ENCODE measurements at places on chromosomes 12 and 14.

DNA sequence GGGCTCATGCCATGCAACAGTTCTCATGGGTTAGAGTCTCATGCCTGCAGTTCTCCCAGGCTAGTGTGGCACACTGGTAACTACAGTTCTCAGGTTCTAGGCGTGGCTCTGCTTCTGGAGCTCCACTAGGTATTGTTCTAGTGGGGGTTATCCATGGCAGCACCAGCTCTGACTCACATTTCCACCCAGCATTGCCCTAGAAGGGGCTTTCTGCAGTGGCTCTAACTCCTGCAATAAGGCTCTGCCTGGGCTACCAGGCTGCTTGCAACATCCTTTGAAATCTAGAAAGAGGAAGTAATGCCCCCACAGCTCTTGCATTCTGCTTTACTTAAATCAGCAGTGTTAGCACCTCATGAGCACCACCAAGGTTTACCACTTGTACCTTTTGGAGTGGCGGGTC is 220.3 kb upstream of the ARID2 start:
- no peak for DNase-seq

DNA sequence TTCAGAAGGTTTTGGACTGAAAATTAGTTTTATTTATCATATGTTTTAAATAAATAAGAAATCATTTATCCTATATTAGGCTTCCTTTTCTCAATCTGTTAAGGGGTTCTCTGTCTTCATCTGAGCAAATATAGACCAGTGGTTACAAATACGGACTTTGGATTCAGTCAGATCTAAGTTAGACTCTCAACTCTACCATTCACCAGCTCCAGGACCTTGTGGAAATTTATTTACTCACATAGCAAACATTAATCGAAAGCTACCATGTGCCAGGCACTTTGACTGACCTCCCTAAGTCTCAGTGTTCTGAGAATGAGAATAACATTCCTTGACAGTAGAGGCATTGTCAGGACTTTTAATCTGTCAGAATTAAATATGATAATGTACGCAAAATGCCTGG is 22.3 kb downstream of the KCNK10 start:
- no peak for DNase-seq

DNA sequence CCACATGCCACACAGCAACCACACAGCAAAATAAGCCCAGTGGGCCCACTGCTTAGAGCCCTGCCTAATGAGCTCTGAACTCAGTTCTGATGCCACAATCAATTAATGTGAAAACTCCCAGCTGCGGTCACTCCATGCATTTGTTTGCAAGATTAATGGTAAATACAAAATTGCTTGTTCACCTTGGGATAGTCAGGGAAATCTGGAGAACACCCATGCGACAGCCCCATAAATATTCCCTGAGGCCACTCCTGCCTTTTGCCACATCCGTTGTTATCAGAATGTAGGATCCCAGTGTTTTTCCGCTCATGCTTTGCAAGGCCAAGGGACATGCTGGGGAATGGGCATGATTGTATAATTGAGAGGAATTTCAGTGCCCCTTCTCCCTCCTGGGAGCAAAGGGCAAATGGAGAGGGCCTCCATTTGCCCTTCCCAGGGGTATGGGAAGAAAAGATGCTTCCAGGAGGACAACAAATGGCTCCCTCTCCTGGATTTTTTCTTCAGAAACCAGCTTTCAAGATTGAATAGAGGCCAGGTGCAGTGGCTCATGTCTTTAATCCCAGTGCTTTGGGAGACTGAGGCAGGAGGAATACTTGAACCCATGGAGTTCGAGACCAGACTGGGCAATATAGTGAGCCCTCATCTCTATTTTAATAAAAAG is 30.8 kb upstream of the CMKLR1 start:
- DNase-seq: no peak

GRCh38 chr14:35695647-35696046 is 113.4 kb downstream of the RALGAPA1 start:
- no peak for DNase-seq

GRCh38 chr14:33720284-33720787 is 230.5 kb downstream of the EGLN3 start:
- no peak for DNase-seq

DNA sequence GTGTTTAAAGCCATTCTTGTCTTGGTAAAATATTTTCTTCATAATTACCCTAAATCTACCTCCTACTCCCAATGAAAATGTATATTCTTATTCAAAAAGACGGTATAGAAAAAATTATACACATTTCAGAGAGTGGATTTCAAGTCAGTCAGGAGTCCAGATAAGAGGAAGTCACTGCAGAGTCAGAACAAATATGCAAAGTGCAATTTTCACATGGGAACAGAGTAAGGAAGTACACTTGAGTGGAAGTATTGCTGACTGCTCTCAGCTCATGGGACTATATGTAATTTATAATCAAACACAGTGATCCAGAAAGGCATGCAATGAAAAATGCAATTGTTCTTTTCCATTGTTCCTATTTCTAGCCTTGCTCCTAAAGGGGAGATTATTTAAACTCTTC is 1128.0 kb downstream of the AACS start:
- DNase-seq: no peak

DNA sequence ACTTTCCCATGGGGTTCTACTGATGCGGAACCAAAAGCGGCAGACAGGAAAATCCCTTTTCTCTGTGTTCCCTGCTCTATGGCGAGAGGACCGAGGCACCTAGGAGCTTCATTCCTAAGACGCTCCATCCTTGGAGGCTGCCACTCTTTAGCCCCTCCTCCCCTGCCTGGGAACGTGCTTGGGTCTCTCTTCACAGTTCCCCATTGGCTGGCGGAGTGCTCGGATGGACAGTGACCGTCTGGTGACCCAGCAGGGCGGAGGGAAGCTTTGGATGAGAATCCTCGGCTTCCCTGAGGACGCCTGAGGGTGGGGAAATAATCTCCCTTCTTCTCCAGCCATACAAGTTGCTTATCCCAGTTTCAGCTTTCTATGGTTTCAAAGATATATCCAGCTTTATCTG is 37.3 kb downstream of the KCNA5 start:
- no peak for DNase-seq
